ENCODE measurements at places on chromosomes 1 and 21. TPM values are rescaled to one million over a fixed set of nuclear protein-coding genes. Genes with fewer than 3 reads are reported as not detected.

The KIF17 gene
- 0.61 TPM for total RNA-seq

The PRCC gene
- 30.4 TPM for total RNA-seq

The TMEM200B gene
- 28.6 TPM for total RNA-seq

The TTC39A gene
- 1.5 TPM for total RNA-seq

The STXBP3 gene
- total RNA-seq = 41.7 TPM

The KIAA0040 gene
- total RNA-seq = 0.49 TPM

The S100A12 gene
- not detected for total RNA-seq

The LRRC71 gene
- not detected for total RNA-seq

The SAMD11 gene
- 1.8 TPM for total RNA-seq

The HSPG2 gene
- 142 TPM for total RNA-seq

The TRIM67 gene
- under 0.01 TPM for total RNA-seq

The FMO1 gene
- 5.8 TPM for total RNA-seq

The SH3BGR gene
- total RNA-seq = 0.97 TPM

The SIKE1 gene
- total RNA-seq = 59.7 TPM

The ILDR2 gene
- not detected for total RNA-seq

The RIMKLA gene
- total RNA-seq = not detected

The RNU1-3 gene
- total RNA-seq = under 0.01 TPM

The HSD3B1 gene
- total RNA-seq = not detected

The ZMYND12 gene
- total RNA-seq = 1.3 TPM

The SOX13 gene
- total RNA-seq = 7.0 TPM

The CDA gene
- 1.5 TPM for total RNA-seq

The OR6K3 gene
- not detected for total RNA-seq

The B3GALT2 gene
- 8.3 TPM for total RNA-seq

The CELSR2 gene
- 0.97 TPM for total RNA-seq

The LAD1 gene
- total RNA-seq = 0.16 TPM

The DCDC2B gene
- not detected for total RNA-seq

The NBPF8 gene
- 13.1 TPM for total RNA-seq

The PROK1 gene
- total RNA-seq = 0.12 TPM

The CRB1 gene
- total RNA-seq = 0.49 TPM

The SELENBP1 gene
- 51.8 TPM for total RNA-seq

The TTLL10 gene
- not detected for total RNA-seq

The GCSAML gene
- total RNA-seq = not detected
